ENCODE measurements at places on chromosomes 4 and X. TPM values are rescaled to one million over a fixed set of nuclear protein-coding genes. Genes with fewer than 3 reads are reported as not detected.

The CHRNA9 gene
- total RNA-seq, result not detected

The SOWAHD gene
- total RNA-seq, result 3.2 TPM

The ESX1 gene
- total RNA-seq, result not detected

The KIT gene
- total RNA-seq, result 9.3 TPM

The KIF4A gene
- 33.7 TPM for total RNA-seq

The PABPC1L2A gene
- total RNA-seq, result not detected

The VCX gene
- total RNA-seq, result not detected

The AFP gene
- 4.6 TPM for total RNA-seq

The NAT8L gene
- 0.17 TPM for total RNA-seq

The ANKRD37 gene
- 12.7 TPM for total RNA-seq

The HDAC6 gene
- total RNA-seq, result 66.2 TPM

The CFAP47 gene
- not detected for total RNA-seq

The HOPX gene
- 1.5 TPM for total RNA-seq

The ABRAXAS1 gene
- 8.3 TPM for total RNA-seq

The SOX3 gene
- not detected for total RNA-seq

The ERAS gene
- total RNA-seq, result 0.32 TPM

The UCP1 gene
- total RNA-seq, result not detected

The ADH5 gene
- 165 TPM for total RNA-seq

The CENPVL1 gene
- not detected for total RNA-seq

The PDGFRA gene
- 32.5 TPM for total RNA-seq

The BMX gene
- total RNA-seq, result 1.4 TPM

The SH3D19 gene
- 75.5 TPM for total RNA-seq

The DMD gene
- total RNA-seq, result 24.5 TPM

The MAGEA3 gene
- total RNA-seq, result not detected

The PPEF2 gene
- total RNA-seq, result not detected

The OTC gene
- 10.2 TPM for total RNA-seq

The RPA4 gene
- total RNA-seq, result 1.5 TPM

The OPRPN gene
- not detected for total RNA-seq

The UGT2B7 gene
- 8.4 TPM for total RNA-seq

The TENM3 gene
- total RNA-seq, result 0.32 TPM

The TBCK gene
- total RNA-seq, result 33.9 TPM

The PLAC8 gene
- total RNA-seq, result 715 TPM

The RAP1GDS1 gene
- total RNA-seq, result 38.4 TPM

The ITIH6 gene
- not detected for total RNA-seq

The SPANXB1 gene
- not detected for total RNA-seq

The FSTL5 gene
- total RNA-seq, result not detected

The CYP2U1 gene
- total RNA-seq, result 2.4 TPM

The PKD2 gene
- total RNA-seq, result 9.2 TPM

The GATA1 gene
- not detected for total RNA-seq

The RP2 gene
- 19.1 TPM for total RNA-seq

The TEX11 gene
- total RNA-seq, result 1.0 TPM

The S100P gene
- total RNA-seq, result 547 TPM
